Hypothalamus (tissue), 51 donors: ENCODE measurements at places on chromosomes 16 and 17.

GRCh38 chr17:50354198-50354597 lies 8.3 kb downstream of the XYLT2 start:
- DNase-seq, result no peak

- DNase-seq, result no peak
Measured at GRCh38 chr16:29820730-29821642, 724 bp downstream of the MVP start.

DNA sequence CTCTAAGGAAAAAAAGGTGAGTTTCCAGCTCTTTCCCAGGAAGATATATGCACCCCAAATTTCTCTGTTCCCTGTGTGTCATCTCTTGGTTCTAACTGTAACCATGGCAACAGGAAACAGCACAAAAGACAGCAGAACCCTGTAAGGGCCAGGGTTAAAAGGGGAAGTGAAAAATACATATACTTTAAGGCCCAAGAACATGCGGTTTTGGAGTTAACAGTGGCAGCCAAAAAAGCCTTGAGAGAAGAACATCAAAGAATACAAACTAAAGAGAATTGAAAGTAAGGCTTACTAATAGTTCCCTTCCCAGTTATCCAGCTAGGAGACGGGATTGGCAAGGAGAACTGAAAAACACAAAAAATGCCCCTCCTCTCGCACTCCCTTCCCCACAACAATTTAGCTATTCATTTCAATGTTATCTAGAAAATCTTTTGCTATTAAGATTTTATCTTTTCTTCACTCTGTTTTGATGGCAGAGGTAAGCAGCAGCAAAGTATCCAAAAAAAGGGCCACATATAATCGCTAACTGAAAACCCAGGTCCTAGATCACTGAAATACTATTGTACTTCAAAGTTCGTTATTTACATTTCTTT lies 1.5 kb downstream of the SPOP start:
- no peak for DNase-seq

GRCh38 chr17:73895157-73895556 lies 250.9 kb upstream of the SDK2 start:
- DNase-seq, result no peak

- peak; percentile 69 for DNase-seq
Measured at GRCh38 chr16:67528222-67528869, at the start of gene RIPOR1. Gene RIPOR1 (plus strand): TSS chr16:67528829. CDS start chr16:67538447, 9,618 bp downstream.

DNA sequence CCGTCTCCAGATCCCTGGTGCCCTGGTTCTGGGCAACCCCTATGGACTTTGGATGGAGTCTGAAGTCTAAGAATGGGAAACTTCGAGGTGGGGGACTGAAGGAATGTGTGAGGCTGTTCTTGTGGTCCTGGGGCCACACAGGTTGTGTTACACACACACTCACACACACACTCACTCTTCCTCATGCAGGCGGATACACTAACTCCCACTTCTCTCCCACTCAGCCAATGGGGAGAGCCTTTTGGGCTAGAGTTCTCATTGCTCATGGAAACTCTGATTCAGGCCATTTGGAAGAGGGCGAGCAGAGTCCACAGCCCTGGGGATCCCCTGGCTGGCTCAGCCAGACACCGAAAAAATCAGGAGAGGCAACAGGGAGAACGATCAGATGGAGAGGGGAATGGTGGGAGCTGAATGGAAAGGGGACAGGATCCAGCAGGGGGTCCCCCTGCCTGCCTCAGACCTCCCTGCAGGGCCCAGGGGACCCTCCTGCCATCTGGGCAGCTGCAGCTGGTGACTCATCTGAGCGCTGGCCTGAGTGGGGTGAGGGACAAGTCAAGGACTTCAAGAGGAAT lies 9.1 kb downstream of the IGFBP4 start:
- DNase-seq, result no peak

GRCh38 chr17:17540935-17541639 lies 44.9 kb upstream of the RASD1 start:
- no peak for DNase-seq

DNA sequence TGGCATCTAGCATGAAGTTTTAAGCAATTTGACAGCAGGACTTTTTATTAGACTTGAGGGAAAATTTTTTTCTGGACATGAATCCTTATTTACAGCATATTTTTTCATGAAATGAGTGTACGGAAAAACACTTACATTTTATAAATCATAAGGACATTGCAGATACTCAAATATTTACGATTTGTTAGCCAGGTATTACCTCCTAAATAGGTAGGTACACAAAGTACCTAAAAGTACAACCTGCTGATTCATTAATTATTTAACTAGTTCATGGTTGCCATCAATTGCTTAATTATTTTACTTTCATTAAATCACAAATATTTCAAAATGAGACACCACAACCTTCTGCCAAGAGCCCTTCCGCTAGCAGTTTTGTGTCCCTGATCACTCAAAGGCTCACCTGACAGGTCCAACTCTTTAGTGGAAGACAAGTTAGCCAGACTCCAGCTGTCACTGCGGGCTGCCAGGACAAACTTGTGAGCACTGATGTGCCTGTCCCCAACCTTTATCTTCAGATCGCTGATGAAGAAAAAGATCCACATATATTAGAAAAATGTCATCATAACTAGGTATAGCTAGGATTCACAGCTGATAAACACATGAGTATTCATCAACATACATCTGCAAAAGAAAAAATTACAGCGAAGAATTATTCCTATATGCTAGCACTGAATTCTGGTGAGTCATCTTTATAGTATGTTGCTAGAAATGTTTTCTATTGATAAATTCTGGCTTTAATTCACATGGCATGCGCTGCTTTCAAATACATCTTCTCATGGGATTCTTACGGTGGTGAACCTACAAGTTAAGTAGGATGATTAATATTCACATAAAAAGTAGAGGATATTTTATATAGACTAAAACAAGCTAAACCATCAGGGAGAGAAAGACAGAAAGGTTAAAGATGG lies 28.2 kb downstream of the ANKFY1 start:
- no peak for DNase-seq

GRCh38 chr17:72122010-72122764 lies 1.4 kb downstream of the SOX9 start:
- DNase-seq, result no peak

GRCh38 chr17:68334393-68334792 lies 43.1 kb downstream of the ARSG start:
- DNase-seq, result no peak

GRCh38 chr16:55019419-55020131 lies 88.9 kb downstream of the IRX5 start:
- no peak for DNase-seq

GRCh38 chr17:1928976-1929375 lies 96.2 kb downstream of the RTN4RL1 start:
- no peak for DNase-seq

- no peak for DNase-seq
Measured at GRCh38 chr16:86572041-86572521, 5.5 kb downstream of the FOXC2 start.

DNA sequence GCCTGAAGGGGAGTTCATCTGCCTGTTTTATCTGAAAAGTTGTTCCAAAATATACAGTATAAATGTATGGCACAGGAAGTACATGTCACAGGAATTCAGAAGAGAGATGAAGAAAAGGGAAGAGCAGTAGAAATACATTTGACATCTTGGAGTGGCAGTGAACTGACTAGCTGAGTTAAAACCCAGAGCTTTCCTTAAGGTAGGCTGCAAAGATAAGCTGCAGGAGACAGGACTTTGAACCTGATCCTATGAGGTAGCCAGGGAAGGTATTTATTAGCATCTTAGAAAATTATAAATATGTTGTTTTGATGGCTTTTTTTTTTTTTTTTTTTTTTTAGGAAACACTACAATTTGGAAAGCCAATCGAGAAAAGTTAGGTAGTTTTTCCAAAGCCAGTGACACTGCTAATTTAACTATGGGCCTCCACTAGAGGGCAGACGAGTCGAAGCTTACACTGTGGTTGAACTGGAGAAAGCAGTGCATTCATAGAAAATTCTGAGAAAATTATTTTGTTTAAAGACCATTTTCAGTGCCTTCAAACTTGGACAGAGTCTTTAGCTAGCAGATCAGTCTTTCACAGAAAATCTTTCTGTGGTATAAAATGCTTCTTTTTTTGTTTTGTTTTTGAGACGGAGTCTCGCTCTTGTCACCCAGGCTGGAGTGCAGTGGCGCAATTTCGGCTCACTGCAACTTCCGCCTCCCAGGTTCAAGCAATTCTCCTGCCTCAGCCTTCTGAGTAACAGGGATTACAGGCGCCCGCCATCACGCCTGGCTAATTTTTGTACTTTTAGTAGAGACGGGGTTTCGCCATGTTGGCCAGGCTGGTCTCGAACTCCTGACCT lies 122.3 kb downstream of the SSH2 start:
- DNase-seq, result no peak
